ENCODE measurements at places on chromosomes 2 and 18.

GRCh38 chr2:172726172-172726735, 9.4 kb upstream of the RAPGEF4 start:
- DNase-seq, result no peak

DNA sequence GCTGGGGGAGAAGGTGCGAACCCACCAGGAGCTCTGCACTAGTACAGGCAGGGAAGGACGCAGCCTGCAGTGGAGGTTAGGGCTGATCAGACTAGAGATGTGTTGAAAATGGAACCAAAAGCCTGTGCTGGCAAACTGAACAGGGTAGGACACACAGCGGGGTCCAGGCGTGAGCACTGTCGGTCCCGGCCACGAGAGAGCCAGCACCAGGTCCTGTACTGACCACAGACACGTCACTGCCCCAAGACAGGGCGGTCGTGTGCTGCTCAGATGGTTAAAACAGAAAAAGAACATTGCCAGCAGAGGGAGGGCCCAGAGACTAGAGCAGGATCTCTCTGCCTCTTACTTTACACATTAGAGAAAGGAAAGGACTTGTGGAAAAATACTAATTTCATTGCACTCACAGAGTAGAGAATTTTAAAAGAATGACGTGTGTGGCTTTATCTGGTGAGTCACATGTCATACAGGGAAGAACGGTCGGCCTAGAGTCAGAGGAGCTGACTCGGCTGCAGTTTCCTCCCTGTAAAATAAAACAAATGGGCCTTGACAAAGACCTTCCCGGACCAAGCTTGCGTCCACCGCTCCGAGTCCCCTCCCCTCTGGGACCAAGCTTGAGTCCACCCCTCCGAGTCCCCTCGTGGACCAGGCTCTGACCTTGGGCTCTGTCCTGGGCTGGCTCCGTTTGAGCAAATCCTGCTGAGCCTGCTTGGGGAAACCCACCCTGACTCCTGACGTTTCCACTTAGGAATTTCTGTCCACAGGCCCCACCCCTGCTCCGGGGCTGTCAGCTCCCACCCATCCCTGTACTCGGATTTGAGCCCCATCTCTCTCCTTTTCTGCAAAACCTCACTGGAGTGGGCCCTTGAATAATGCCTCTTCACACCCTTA, 16.7 kb upstream of the ADI1 start:
- no peak for DNase-seq

DNA sequence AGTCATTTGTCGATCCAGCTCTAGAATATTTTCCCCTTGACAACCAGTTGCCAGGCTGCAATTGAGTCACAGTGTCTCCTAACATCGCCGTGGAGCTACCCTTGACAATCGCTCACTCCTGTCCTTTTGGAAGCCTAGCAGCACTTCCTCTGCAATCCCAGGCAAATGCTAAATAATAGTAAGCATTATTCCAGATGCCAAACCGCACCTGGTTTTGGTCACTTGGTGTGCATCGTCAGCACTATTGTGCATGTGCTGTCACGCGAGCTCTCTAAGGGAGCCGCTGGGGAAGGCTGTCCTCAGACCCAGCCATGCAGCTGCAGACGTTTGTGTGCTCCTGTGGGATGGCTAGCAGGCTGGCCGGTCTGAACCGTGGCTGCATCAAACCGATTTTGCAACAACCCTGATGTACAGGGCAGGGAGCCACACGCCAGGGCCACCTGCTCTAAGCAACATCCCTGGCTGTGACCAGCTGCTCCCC, 549.5 kb upstream of the ID2 start:
- no peak for DNase-seq

DNA sequence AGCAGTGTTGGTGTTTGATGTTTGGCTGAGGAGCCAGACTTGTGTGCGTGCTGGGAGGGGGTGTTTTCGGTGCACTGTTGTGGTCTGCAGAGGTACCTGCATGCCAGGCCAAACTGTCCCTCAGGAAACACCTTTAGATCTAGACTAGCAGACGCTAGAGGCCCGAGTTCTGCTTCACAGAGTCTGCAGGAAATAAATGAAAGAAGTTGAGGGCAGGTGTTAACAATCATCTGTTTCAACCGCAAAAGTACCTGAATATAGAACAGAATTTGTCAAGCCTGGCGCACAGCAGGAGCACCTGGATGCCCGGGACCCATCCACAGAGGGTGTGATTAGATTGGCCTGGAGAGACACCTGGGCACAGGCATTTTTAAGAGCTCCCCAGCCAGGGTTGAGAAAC, 40.5 kb upstream of the REL start:
- no peak for DNase-seq

DNA sequence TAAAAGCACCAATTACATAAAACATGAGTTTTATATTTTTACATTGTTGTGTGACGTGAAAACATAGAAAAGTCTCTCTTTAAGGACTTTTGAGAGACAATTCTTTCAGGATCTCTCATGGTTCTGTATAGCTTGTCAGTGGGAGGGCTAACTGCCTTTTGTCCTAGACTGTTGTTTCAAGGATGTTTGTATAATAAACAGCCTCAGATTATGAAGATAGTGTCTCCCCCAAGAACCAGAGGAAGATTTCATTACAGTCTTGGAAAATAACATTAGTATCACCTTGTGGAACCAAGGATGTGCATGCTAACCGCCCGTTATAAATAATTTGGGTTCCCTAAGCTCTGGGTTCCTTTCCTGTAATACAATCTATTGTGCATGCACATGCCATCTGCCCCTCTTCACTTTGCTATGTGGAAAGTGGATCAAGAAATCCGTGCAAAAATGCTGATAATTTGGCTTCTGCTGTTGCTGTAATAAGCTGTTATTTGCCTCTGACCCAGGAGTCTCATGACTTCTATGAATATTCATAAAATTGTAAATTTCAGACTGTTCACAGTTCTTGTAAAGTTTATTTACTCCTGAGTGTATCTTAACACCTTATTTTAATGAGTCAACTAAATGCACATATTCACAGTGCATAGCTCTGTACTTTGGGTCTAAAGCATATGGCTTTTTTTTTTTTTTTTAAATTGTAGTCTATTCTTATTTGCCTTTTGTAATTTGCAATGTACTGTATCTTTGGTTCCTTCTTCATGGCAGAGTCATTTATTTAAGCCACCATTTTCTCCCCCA, 265.5 kb downstream of the PTH2R start:
- no peak for DNase-seq

DNA sequence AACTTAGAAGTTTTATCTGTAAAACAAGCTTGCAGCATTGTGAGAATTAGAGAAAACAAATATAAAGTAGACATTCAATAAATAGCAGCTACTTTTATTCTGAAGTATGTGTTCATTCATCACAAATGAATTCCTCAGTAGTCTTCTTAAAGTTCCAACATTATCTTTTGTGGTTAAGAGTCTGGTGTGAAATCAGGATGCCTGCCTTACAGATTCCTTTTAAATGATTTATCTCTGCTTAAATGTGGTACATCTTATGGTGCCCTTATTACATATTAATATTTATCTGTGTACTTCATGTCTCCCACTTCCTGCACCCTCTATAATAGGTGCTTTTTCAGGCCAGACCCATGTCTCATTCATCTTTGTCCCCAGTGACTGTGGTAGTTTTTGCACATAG, 595.0 kb downstream of the STK39 start:
- DNase-seq, result no peak

DNA sequence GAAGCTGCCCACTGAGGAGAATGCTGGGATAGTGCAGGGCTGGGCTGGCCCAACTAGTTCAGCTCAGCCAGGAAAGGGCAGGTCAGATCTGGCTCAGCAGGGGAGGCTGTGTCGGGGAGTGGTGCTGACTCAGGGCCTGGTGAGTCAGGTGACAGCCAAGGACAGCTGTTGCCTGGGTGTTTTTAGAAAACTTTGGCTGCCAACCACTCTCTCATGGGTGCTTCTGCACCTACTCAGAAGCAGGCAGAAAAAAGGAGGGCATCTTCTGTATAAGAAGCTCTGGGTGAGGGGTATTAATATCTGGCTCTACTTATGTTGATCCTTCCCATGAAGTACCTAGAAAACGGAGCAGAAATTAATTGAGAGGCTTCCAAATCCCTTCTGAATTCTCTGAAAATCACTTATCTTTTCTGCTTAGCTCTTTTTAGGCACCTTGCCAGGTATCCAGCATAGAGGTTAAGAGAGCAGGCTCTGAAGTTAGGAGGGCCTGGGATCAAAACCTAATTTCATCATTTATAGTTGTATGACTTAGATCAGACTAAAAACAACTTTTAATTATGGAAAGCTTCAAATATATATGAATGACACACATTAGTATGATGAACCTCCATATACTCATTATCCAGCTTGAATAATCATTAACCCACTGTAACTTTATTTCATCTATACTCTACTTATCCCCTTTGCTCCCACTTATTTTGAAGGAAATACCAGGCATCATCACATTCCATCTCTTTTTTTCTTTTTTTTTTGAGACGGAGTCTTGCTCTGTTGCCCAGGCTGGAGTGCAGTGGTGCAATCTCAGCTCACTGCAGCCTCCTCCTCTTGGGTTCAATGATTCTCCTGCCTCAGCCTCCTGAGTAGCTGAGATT, 15.5 kb upstream of the RAB10 start:
- peak; percentile 79 for DNase-seq

GRCh38 chr18:35337286-35337685, 6.9 kb downstream of the ZNF24 start:
- DNase-seq, result no peak

DNA sequence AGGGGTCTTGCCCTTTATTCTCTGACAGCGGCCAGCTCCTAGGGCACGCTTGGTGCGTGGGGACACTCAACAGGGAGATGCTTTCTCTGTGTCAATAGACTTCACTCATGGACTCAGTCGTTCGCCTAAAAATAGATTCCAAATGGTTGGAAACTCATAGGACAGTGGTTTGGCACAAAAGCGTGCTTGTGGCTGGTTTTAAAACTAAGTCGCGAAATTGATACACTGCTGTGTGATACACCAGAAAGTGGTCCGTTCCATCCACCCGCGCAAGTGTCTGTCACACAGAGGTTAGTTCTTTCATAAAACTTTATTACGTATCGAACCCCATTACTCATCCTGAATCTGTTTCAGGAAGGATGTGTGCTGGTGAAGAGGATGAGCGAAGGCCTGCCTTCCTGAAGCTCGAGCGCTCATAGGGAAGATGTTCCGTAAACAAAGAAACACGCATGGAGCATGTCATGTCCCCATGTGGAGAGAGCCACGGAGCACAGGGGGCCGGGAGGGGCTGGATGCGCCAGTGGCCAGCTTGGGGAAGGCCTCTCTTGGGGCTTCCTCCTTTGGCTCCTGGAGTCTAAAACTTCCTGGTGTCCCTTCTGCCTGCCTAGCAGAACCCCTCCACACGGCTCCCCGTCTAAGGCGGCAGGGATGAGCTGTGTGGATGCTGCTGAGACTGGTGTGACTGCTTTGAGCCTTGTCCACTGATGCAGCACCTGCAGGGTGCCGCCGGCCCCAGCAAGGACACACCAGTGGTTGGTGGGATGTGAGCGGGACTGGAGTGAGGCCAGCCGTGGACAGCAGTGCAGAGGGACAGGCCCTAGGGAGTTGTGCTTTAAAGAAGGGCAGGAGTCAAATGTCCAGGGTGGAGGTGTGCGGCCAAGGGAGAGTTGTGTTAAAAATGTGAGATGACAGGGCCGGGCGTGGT, 207.2 kb downstream of the GBX2 start:
- no peak for DNase-seq
